Stimulated activated CD4-positive, alpha-beta T cell treated with anti-CD3 and anti-CD28 coated beads, Interleukin-1b, Interleukin-23, amount 100 ng/mL, for 4 hours (primary cell): ENCODE measurements at places on chromosomes 5 and 9.
A peak's percentile ranks its signal among the peaks of the same experiment; 100 is the strongest.

DNA sequence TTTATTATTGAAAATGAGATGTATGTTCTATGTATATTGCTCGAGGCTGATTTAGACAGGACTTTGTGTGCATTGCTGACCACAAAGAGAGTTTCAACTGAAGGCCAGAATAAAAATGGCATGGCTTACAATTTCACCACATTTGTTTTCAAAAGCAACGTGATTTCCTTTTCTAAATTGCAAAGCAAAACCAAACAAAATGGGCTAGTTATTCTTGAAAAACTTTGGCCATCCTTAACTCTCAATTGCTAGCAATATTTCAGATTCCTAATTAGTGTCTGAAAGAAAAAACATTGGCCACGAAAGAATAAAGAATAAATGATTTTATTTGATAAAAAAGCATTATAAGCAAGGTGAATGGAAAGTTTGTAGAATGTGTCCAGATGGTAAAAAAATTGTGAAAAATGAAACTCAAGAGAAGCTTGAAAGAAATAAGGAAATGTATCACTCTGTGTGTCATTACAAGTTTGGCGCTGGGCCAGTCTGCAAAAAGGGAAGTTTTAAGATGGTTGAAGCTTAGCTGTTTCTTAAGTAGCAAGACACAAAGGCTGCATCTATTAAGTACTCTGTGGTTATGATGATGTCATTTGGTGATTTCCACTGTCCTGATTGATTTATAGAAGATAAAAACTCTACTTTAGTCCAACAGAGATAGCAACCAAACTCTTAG, 89.2 kb upstream of the PRLR start:
- peak; percentile 32 for DNase-seq

DNA sequence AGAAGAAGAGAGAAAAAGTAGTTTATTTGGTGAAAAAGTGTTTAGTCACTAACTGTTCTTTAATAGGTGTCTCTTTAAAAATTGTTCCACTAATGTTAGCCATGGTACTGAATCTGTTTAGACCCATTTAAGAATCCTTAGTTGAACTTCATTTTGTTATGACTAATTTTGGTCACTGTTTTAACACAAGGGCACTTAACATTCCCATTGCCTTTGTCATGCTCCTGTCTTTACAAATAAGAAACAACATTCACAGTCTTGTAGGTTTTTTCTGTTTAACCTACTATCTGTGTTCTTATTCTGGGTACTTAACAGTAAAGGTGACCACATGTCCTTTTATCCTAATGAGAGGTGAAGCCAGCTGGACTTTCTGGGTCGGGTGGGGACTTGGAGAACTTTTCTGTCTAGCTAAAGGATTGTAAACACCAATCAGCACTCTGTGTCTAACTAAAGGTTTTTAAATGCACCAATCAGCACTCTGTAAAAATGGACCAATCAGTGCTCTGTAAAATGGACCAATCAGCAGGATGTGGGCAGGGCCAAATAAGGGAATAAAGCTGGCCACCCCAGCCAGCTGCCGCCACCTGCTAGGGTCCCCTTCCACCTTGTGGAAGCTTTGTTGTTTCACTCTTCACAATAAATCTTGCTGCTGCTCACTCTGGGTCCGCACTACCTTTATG, 116.7 kb downstream of the WDR70 start:
- DNase-seq: no peak

DNA sequence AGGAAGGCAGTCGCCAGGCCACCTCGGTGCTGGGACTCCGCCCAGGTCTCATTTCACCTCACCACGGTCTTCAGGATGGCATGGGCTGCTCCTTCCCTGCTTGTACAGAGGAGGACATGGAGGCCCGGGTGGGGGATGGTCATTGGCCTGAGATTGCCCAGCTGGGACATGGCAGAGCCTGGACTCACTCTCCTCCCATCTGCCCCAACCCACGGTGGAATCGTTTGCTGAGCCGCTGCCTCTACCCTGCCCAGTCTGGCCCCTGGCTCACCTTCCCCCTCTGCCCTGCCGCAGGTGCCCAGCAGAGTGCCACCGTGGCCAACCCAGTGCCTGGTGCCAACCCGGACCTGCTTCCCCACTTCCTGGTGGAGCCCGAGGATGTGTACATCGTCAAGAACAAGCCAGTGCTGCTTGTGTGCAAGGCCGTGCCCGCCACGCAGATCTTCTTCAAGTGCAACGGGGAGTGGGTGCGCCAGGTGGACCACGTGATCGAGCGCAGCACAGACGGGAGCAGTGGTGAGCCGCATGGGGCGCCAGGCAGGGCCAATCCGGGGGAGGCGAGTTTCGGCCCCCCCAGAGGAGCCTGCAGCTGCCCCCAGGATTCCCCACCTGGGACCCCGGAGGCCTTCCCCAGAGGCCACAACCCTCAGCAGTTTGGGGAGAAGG, 36.7 kb downstream of the HK3 start:
- DNase-seq: no peak

DNA sequence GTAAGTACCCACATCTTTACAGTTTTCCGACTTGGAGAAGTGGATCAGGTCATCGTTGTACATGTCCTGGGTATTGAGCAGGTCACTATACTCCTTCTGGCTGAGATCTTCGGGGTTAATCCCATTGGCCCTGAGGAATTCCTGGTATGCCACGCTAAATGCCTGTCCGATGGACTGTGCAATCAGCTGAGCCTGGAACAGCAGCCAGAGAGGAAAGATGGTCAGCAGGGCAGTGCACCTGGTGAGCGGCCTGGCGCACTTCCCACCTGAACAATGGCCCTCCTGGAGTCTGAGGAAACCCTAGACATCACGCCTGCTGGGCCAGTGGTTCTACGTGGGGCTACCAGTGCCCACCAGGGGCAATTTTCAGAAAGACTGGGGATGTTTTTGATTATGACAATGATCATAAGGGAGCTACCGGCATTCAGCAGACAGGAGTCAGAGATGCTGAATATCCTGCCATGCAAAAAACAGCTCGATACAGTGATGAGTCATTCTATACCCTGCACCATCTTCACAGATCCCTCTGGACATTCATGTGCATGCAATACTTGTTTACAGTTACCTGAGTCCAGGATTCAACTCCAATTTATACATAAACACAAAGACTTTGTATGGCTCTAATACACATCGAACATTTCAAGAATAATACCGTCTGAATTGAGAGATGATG, 127.2 kb downstream of the ENTREP1 start:
- no peak for DNase-seq

DNA sequence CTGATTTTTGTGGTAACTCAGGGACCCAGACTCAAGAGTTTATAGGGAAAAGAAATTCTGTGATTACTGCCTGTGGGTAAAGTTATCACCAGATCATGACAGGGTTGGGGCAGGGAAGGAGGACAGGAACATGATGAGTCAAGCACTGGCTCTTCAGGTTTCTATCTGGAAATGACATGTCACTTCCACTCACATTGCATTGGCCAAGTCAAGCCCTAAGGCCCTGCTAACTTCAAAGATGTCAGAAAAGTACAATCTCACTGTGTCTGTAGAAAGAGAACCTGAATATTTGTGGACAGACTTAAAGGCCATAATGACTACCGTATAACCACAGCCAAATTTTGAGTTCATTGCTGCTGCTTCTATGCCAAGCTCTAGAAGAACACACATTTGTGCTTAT, 187.7 kb downstream of the TLE4 start:
- DNase-seq: no peak

- DNase-seq: no peak
Measured at GRCh38 chr5:136998854-136999357, 500.2 kb downstream of the SPOCK1 start.

GRCh38 chr5:112549605-112550166, 130.6 kb upstream of the EPB41L4A start:
- no peak for DNase-seq

GRCh38 chr5:14022971-14023370, 78.5 kb upstream of the DNAH5 start:
- DNase-seq: no peak

DNA sequence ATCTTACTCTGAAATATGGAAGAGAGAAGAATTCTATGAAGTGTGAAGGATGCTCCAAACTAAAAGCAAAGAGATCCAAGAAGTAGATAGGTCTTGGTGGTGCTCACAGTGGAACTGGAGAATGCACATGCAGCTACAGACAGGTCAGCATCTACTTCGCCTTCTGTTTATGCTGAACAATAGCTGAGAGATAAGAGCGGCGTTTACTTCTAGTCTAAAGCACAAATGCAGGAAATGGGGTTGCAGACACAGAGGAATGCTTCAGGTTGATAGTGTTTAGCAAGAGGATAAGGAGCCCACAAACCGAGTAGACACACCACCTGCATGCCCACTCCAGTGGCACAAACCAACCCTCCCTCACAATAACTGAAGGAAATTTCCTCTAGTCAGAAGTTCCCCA, 180.0 kb upstream of the RGMB start:
- DNase-seq: no peak

- DNase-seq: no peak
Measured at GRCh38 chr5:27171761-27172261, 133.4 kb upstream of the CDH9 start.

DNA sequence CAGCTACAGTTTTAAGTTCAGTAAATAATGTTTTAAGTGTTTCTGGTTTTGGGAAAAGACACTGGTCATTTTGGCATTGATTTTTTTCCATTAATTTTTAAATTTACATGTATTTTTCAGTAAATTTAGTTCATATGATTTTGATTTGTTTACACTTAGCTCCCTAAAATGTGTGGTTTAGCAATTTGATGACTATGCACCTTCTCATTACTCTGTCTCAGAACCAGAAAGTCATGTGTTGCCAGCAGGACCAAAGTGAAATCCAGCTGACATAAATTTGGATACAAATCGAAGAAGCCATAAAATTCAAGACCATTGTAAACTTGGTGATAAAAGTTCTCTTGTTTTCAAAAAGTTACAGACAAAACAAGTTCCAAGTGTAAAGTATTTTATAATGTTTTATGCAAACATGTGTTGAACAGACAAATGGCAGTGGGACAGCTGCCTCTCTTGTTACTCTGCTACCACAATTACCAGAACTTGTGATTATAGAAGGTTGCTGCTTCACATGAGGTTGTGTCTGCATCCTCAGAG, 354.8 kb downstream of the NR2F1-AS1 start:
- no peak for DNase-seq

GRCh38 chr5:77175231-77175630, 35.2 kb upstream of the PDE8B start:
- DNase-seq: no peak

DNA sequence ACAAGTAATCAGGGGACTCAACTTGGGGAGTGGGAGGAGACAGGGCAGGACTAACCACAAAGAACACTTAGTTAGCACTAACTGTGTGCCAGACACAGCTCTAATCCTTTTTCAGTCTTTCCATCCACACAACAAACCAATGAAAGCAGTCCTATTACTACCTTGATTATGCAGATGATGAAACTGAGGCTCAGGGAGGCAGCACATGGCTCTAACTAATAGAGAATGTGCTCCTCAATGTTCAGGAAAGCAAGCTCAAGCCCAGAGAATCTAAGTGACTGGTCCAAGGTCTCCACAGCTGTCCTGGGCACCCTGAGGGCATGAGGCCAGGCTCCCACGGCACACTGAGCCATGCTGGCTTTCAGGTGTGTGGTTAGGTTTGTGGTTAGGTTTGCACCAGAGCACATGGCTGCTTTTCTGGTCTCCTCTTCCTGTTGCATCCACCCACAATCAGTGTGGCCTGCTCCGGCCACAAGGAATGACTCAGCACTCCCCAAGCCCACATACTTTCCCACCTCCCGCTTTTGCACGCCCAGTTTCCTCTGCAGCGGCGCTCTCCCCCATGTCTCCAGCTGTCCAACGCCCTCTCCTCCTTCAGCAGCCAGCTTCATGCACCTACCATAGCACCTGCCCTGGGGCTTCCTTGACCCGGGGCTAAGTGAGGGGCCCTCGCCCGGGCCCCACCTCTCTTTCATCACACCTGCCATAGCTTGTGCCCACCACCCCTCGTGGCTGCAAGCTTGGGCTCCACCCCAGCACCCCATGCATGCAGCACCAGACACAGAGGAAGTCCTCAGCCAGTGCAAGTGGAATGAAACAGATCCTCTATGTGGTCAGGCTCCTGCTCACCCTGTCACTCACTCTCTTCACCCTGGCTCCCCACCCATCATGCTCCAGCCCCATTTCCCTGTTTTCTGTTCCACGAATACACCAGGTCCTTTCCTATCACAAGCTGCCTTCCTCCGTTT, 133.1 kb downstream of the GABBR2 start:
- no peak for DNase-seq

- DNase-seq: no peak
Measured at GRCh38 chr9:133112663-133113026, 8.4 kb downstream of the RALGDS start.

- DNase-seq: no peak
Measured at GRCh38 chr5:169164481-169164925, 136.4 kb downstream of the SLIT3 start.

DNA sequence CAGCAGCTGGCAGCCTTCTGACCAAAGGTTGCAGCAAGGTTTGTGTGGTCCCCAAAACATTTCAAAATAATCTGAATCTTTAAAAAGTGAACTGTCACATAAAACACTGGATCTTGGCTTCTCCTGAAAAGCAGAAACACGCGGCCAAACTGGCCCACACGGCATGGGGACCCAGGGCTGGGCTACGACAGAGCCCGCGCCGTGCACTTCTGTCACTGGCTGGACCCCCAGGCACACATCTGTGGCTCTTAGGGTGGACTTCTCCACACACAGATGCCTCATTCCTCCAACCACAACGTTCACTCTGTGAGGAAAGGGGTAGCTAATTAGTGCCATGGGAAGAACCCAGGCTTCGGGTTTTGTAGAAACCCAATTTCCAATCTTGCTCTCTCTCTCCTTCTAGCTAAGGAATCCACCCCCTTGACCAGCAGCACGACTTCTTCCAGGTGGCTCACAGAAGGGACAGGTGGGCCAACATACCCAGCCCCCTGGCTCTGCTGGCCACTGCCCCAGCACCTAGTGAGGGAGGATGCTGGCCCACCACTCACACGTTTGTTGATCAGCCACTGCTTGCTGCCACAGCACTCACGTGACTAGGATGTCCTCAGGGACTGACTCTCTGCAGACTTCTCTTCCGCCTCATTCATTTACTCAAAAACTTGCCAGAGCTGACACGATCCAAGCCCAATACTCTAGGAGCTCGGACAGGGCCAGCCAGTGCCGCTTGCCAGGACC, 17.9 kb downstream of the LMAN2 start:
- DNase-seq: no peak

GRCh38 chr9:91803151-91803940, 146.7 kb downstream of the ROR2 start:
- no peak for DNase-seq

- no peak for DNase-seq
Measured at GRCh38 chr9:133058071-133058470, 3.7 kb upstream of the CEL start.

- DNase-seq: no peak
Measured at GRCh38 chr9:102875687-102876086, 119.4 kb upstream of the CYLC2 start.
